Activated CD4-positive, alpha-beta T cell treated with anti-CD3 and anti-CD28 coated beads, Interleukin-10, Interleukin-2, amounts not matched to agents 100 ng/mL and 50 ng/mL, durations not matched to agents 16 hours and 8 hours (primary cell): ENCODE measurements at places on chromosomes 12 and 14.

DNA sequence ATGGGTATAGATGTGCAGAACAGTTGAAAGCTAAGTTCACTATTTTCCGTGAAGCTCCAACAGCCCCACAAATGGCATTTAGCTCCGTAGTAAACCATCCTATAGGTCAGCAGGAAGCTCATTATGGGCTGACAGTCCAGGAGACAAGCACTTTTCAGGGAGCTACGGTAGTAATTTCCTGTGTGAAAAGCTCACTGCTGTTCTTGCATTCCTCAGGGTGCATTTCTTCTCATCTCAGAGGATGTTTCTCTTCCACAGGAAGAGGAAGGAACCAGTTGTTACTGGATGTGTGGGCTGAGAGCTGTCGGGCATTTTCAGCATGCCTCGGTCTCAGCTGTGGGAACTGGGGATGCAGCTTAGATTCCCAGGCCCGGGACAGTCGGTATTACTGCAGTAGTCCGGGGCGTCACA lies 72.8 kb downstream of the GALNT4 start:
- DNase-seq = no peak

DNA sequence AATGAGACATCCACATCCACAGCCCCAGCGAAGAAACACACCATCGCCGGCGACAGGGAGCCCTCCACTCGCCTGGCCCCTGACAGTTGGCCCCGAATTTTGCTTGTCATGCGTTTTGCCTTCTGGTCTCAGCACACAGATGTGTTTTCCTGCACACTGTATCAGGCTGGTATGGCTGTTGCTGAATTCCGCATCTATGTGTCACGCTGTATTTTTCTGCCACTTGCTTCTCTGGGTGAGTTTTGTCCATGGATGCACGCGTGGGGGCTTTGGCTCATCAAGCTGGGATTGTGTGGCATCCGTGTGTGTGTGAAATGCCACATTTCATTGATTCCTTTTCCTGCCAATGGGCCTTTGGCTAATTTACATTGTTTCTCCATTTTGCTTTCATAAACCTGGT lies 26.5 kb downstream of the ARL6IP4 start:
- DNase-seq = no peak

GRCh38 chr14:28765831-28766468 lies 637 bp upstream of the FOXG1 start:
- no peak for DNase-seq

- DNase-seq = no peak
Observed at GRCh38 chr12:84397263-84397662, 515.3 kb downstream of the SLC6A15 start.

GRCh38 chr14:101473795-101474562 lies 87.3 kb upstream of the DIO3 start:
- no peak for DNase-seq

DNA sequence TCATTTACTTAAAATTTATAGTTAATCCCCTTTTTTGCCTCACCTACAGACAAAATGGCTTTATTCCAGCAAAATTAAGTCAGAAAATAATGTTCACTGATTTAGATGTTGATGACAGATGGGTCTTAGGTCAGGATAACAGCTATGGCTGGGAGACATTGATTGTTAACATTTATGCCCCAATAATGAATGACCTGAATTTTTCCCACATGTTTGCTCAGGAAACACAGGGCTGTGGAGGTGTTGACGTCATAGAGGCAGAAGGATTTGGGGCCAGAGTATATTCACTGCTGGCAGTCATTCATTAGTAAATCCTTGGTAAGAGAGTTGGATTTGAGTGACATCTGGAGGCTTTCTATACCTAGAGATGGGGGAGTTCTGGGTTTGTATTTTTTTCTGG lies 121.3 kb downstream of the PDE3A start:
- no peak for DNase-seq

DNA sequence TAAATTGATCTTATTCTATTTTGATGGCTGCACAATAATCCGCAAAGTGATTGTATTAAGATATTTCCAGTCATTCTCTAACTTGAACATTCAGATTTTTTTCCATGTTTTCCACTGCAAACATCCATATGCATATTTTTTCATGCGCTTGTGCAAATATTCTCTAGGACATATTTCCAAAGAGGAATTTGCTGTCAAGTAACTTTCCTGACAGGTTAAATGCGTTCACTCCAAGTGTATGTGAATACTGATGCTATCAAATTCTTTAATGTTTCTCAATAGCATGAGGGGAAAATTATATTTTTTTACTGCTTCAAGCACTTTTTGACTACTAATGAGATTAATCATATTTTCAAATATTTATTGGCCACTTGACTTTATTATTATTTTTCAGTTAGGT lies 135.3 kb upstream of the LGR5 start:
- DNase-seq = no peak

DNA sequence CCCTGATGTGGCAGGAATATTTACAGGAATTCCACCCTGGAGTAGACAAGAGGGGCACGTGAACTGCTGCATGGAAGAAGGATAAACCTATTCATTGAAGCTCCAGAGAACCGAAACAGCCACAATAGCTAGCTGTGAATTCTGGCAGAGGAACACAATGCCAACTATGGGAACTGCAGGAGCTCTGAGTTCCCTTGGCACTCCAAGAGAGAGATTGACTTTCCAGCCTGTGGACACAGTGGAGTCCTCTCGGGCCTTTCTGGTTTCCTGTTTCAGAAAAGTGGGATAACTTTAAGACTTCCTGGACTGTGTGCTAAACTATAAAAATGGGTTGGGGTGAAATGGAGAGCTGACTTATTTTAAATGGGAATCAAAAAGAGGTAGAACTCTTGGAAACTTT lies 11.9 kb downstream of the CACNA2D4 start:
- DNase-seq = no peak

- DNase-seq = peak; percentile 26
Observed at GRCh38 chr14:69547701-69548348, 26.8 kb downstream of the CCDC177 start.

- no peak for DNase-seq
Observed at GRCh38 chr14:54682578-54682977, 115.7 kb downstream of the SAMD4A start.

DNA sequence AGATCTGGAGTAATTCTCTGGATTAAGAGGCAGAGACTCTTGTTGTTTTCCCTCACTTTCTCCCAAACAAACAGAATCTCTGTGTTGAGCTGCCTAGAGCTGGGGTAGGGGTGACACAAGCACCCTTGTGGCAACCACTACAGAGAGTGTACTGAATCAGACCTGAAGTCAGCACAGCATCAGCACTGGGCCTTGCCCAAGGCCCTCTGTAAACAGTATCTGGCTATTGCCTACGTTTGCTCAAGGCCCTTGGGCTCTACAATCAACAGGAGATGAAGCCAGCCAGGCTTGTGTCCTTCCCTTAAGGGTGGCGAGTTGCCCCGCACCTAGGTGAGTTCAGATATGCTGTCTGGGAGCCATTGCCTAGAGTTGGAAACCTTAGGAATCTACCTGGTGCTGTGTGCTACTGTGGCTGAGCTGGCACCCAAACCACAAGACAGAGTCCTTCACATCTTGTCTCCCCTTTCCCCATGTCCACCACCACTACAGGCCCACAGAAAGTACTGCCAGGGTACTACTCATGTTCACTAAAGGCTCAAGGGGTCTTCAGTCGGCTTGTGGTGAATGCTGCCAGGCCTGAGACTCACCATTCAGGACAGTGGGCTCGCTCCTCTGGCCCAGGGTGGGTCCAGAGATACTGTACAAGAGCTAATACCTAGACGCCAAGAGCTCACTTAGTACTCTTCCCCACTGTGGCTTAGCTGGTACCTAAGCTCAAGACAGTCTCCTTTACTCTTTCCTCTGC lies 206.8 kb downstream of the SYNE2 start:
- DNase-seq = no peak

DNA sequence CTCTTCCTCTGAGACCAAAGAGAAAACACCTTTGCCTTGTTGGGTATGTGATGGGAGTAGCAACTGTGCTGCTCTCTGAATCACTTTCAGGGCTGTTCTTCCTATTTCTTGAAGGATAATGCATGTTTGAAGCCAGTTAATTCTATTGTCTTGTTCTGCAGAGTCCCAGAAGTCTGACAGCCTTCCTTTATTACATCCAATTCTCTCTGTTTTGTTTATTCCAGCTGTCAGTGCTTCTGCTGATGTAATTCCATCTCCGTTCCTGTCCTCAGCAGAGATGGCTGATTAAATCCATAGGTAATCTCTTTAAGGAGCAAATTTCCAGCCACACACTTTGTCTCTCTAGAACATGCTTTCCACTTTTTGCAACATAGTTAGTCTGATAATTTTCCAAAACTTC lies 59.7 kb downstream of the MGAT4C start:
- no peak for DNase-seq

DNA sequence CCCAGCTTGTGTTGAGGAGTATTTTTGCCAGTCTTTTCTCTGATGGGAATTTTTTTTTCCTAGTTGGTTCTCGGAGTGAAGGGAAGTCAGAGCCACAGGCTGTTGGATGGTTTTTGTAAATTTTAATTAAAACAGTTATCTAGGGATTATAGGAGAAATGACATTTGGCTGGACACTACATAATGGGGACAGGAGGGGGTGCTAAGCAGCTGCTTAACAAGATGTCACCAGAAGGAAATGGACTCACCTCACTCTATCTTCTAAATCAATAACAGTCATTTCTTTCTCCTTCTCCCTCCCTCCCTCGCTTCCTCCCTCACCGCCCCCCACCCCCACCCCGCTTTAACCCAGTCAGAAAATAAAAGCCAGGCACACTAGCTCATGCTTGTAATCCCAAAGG lies 93.4 kb upstream of the TMEM233 start:
- DNase-seq = no peak

DNA sequence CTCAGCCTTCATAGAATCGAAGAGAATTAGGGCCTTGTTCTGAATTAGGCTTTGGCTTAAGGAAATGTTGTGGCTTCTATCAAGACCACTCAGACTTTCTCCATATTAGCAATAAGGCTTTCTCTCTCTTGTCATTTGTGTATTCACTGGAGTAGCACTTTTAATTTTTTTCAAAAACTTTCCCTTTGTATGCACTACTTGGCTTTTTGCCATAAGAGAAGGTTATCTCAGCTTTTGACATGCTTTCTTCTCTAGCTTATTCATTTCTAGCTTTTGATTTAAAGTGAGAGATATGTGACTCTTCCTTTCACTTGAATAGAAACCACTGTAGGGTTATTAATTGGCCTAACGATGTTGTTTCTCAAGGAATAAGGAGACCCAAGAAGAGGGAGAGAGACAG lies 244.2 kb downstream of the GPHN start:
- DNase-seq = peak; percentile 68

- no peak for DNase-seq
Observed at GRCh38 chr12:78560633-78561032, 303.9 kb upstream of the SYT1 start.

- no peak for DNase-seq
Observed at GRCh38 chr12:68458866-68459265, 126.7 kb upstream of the MDM1 start.

GRCh38 chr12:78120866-78121560 lies 290.3 kb downstream of the NAV3 start:
- no peak for DNase-seq

DNA sequence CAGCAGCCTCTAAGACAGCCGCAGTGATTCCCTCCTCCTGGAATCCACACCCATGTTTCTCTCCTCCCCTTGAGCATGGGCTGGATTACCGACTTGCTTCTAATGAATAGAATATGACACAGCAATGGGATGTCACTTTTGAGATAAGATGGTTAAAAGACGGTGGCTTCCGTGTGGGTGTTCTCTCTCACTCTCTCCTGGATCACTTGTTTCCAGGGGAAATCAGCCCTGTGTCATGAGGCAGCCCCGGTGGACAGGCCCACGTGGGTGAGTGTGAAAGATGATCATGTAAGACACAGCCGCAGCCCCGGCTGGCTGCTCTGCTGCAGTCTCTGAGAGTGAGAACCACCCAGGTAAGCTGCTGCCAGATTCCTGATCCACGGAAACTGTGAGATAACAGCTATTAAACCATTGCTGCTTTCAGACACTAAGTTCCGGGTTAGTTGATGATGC lies 10.7 kb downstream of the MOAP1 start:
- DNase-seq = no peak

- DNase-seq = no peak
Observed at GRCh38 chr14:61037215-61037614, 56.2 kb downstream of the SLC38A6 start.

DNA sequence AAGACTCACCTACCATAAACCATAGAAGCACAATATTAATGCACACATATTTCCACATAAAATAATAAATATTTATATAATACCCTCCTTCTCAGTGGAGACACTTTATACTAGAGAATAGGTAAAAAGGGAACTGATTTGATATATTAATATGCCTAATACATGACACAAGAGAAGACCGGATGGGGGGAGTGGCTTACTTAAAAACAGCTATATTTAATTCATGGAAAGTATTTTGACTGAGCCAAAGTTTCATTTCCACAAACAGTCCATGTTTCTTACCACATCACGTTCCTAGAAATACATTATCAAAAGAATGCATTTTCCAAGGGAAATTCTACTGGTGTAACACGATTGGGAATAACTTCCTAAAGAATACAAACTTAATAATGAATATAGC lies 63.4 kb downstream of the ITPR2 start:
- DNase-seq = no peak

DNA sequence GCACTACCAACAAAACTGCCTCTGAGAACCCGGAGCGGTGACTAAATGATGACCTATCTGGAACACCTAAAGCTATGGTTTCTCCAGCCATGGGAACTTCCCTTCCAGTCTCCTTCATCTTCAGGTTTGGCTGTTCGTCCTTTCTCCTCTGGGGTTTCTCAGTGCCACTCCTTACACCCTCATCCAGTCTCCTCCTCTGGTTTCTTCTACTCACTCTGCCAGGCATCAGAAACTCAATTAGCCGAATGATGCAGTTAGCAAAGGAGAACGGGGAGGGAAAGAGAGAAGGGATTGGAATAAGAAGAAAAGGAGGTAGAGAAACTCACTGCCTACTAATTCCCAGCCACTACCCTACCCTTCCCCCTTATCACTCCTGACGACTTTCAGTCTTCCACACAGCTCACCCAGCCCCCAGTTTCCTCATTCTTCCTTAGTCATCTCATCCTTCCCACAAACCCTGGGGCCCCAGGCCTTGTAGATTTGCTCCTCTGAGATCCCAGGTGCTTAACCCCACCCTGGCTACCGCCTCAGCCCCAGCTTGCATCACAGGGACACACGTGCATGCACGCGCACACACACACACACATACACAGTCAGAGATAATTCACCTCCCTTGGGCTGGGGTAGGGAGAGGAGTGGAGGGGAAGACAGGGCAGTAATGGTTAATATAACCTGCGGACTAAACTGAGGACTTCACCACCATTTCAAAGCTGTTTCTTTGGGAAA lies 13.0 kb downstream of the FGD6 start:
- no peak for DNase-seq

- no peak for DNase-seq
Observed at GRCh38 chr14:44162197-44162596, 344.9 kb downstream of the FSCB start.

- peak; percentile 47 for DNase-seq
Observed at GRCh38 chr12:5220835-5221234, 177.2 kb downstream of the KCNA5 start.

- no peak for DNase-seq
Observed at GRCh38 chr12:94353130-94353529, 106.5 kb downstream of the CEP83 start.
